Kidney tubule cell (primary cell): ENCODE measurements at places on chromosomes 4 and X.

DNA sequence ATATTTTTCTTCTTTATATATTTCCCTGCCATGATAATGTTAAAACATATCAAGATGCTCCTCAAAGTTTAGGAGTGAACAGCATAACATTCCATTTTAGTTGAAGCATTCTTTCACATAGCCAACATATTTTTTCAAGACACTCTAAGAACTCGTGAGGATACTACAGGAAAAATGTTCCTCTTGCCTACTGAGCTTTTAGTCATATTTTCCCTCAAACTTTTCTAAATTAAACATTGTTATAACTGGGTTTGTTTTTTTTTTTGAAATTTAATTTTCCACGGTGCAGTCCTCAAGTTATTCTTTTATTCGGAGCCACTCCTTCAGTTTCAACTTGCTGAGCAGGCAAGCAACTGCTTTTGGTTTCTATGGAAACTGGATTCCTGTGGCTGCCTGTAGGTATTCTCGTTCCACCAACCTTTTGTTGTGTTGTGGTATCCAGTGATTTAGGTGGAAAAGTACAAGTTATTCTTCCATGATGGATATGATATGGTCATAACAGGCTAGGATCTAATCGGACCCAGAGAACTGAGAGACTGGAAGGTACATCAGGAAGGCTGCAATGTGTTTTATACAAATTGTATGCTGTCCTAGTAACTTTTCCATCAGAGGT, 248.0 kb downstream of the TRIML1 start:
- DNase-seq, result peak; percentile 87

DNA sequence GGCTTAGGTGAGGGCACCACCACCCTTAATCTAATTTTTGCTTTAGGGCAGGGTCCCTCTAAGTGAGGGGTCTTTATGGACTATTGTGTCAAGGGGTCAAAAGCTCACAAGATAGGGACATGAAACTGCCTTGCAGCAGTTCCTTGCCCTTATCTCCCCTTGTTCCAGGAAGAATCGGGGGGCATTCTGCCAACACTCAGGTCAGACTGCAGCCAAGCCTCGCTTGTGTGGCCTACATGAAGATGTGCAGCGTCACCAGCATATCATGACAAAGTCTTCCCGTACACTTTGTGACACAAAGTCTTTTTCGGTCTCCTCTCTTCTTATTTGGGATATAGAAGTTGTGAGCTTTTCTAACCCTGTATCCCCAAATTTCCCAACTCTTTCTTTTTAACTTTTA, 17.5 kb upstream of the USP9X start:
- no peak for DNase-seq

GRCh38 chr4:94472056-94472826, 20.5 kb downstream of the PDLIM5 start:
- DNase-seq, result peak; percentile 58

- no peak for DNase-seq
These were observed 27.2 kb downstream of the ELF4 start for GRCh38 chrX:130083107-130083490.

- DNase-seq, result no peak
These were observed 158.3 kb downstream of the PALLD start for GRCh38 chr4:168655182-168655581.

GRCh38 chr4:188552741-188553275, 413.6 kb downstream of the TRIML1 start:
- no peak for DNase-seq
